Glomerular endothelial cell (primary cell): ENCODE measurements at places on chromosomes 3 and 15. TPM values are rescaled to one million over a fixed set of nuclear protein-coding genes. Genes with fewer than 3 reads are reported as not detected.

DNA sequence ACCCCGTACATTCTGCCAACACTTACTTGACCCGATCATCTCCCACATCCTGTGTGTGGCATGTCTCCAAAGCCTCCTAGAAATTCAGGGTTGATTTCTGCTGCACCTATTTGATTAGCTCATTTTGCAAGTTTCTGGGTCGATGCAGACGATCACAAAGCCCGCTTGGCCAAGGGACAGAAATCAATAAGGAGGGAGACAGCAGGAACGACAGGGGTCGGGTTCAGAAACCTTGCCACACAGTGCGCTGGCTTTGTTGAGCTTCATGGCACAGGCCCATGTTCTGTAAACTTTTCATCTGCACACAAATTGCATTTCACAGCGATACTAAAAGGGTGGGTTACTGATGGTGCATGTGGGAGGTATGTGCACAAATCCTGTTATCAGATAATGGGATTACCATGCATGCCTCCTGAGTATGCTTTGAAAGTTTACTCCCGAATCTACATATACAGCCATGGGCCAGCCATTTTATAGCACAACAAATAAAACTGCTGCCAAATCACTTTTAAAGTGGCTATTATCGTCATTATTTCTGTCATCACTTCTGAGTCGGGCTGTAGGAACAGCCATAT, 95.9 kb upstream of the ATP11B start:
- DNase-seq, result no peak

DNA sequence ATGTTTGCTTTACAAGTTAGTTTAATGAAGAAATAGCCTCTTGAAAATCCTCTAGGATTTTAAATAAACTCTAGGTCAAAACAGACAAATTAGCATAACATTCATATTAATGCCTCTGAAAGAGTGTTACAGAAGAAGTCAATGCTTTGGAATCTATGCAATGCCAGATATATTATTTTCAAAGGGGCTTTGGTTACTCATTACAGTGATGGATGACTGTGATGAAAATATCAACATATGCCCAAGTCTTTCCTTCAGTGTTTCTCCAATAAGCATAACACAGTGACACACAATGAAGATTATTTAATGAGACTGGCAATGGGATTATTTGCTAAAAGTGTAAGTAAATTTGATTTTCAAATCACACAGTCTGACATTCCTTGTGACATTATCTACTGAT, 1247.2 kb downstream of the ROBO2 start:
- DNase-seq, result no peak

- no peak for DNase-seq
Measured at GRCh38 chr3:126666658-126667528, 12.0 kb upstream of the TXNRD3 start.

DNA sequence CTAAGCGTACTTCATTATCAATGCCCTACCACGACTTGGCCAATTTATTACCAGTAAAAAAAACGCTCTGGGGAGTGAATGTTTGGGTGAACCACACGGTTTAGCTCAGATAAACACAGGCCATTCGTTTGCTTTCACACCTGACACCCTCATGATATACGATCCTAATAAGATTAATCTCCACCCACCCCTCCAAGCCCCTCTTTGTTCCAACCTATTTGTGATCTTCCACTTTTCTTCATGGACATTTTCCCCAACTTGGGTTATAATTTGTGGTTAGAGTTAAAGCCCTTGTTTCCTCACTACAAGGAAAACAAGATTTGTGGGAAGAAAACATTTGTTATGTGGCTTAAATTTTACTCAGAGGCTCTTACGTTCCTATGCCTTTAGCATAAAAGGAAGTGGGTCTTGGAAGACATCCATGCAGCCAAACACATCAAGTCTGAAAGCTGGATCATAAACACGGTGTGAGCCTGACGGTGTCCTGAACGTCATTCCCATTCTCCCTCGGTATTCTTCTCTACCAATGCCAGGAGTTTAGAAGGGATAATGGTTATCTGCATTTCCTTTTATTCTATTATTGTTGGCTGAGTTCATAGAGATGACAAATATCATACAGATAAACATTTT, 518.9 kb downstream of the NR2F2 start:
- DNase-seq, result no peak

GRCh38 chr15:100919481-100920405, 586 bp downstream of the LRRK1 start:
- DNase-seq, result no peak

Gene ECE2
- not detected in 2 replicates for total RNA-seq

Gene SAMMSON
- not detected in 2 replicates for total RNA-seq

DNA sequence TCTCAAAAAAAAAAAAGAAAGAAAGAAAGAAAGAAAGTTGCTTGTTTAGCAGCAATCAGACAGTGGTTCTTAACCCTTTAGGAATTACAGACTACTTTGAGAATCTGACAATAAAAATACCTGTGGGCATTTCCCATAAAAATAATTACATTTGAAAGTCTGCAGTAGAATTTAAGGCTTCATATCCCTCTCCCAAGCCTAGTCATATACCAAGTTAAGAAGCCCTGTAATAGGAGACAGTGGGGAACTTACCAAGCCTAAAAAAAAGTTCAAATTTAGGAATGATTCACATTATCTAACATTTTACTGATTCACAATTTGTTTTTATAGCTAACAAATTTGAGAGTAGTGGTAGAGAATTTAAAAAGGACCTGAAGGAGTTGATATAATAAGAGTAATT, 47.5 kb downstream of the LRRFIP2 start:
- no peak for DNase-seq

DNA sequence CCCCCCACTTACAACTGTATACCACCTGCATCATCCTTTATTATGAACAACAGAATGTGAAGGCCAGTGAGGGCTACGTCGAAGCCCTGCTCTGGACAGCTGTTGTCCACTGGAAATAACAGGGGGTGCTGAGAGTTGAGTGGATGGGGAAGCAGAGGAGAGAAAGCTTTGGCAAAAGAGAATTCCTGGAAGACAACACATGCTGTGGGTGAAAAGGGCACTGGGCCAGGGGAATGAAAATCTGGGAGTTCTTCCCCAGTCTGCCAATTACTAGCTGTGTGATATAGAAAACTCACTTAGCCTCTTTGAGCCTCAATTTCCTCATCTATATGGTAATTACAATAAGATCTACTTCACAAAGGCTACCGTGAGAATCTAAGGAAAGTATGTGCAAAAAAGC, 40.7 kb downstream of the FSTL1 start:
- no peak for DNase-seq

GRCh38 chr3:9649791-9650521, 651 bp downstream of the MTMR14 start:
- DNase-seq, result no peak

GRCh38 chr3:47113669-47114365, 50.1 kb downstream of the SETD2 start:
- DNase-seq, result no peak

Gene HES1
- total RNA-seq, result 87.7 and 127 TPM in 2 replicates

DNA sequence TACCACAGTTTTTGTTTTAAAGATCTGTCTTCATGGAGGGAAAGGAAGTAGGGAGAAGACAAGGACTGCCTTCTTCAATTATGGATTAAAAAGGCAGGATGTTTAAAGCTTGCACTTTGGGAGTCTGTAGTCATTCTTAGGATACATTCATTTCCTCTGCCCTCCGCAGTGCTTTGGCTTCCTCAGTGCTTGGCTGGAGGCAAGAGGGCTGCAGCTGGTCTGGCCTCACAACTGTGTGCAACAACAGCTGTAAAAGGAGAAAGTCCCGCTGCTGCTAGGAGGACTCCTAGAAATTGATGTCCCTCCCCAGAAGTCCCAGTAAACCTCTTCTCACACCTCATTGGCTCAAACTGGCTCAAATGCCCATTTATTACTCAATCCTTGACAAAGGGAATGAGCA, 54.4 kb upstream of the PPP2R3A start:
- DNase-seq, result no peak

GRCh38 chr3:150365132-150365604, 42.9 kb upstream of the TSC22D2 start:
- DNase-seq, result no peak

DNA sequence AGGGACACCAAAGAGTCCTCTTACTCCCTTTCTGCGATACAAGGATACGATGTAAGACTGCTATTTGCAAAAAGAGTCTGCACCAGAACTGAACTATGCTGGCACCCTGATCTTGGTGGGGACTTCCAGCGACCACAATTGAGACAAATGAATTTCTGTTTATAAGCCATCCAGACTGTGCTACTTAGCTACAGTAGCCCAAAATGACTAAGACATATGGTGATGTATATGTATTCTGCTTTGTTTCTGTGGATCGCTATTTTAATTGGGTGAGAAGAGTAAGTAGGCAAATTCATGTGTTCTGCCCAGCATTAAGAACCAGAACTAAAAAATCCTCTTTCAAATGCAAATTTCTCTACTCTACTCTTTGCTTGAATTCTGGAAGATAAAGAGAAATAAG, 720.9 kb downstream of the DIPK2A start:
- no peak for DNase-seq

GRCh38 chr15:41841131-41841530, 2.5 kb downstream of the PLA2G4B start:
- no peak for DNase-seq

DNA sequence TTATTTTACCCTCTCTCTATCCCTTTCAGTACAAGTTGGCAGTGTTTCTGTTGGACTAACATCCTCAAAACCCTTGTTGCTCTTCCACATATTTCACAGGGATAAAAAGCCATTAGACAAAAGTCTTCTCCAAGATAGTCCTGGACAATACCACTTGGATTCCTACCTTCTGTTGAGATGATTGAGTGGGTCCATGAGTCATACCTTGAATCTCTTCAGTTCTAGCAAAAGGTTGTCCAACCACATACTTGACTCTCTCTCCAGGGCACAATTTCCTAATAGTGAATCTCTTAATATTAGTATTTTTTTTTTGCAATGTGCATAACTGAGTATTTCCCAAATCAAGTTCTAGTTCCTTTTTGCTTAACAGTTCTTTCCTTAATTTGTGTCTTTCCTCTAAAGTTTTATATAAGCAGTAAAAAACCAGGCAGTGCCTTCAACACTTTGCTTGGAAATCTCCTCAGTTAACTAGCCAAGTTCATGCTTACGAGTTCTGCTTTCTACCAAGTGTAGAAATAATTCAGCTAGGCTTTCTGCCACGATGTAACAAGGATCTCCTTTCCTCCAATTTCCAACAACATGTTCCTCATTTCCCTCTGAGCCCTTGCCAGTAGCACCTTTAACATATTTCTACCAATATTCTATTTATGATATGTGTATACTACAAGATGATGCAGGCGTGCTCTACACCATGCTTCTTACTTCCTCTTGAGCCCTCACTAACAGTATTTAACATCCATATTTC, 68.3 kb upstream of the NEO1 start:
- no peak for DNase-seq

Gene SPINK8
- not detected in 2 replicates for total RNA-seq

Gene MON1A
- 12.4 and 19.8 TPM in 2 replicates for total RNA-seq

Gene PDIA3
- 425 and 497 TPM in 2 replicates for total RNA-seq

Gene STARD5
- total RNA-seq, result 1.4 TPM in 2 replicates

- no peak for DNase-seq
Measured at GRCh38 chr3:129593595-129594339, 12.7 kb downstream of the PLXND1 start.

Gene TMEM207
- total RNA-seq, result not detected in 2 replicates

DNA sequence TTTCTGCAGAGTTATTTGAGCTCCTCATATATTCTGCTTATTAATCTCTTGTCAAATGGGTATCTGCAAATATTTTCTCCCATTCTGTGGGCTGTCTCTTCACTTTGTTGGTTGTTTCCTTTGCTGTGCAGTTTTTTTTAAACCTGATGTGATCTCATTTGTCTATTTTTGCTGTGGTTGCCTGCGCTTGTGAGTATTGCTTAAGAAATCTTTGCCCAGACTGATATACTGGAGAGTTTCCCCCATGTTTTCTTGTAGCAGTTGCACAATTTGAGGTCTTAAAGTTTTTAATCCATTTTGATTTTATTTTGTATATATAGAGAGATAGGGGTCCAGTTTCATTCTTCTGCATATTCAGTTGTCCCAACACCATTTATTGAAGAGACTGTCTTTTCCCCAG, 102.3 kb downstream of the POLQ start:
- no peak for DNase-seq

GRCh38 chr3:194756460-194756779, 70.7 kb downstream of the FAM43A start:
- no peak for DNase-seq

DNA sequence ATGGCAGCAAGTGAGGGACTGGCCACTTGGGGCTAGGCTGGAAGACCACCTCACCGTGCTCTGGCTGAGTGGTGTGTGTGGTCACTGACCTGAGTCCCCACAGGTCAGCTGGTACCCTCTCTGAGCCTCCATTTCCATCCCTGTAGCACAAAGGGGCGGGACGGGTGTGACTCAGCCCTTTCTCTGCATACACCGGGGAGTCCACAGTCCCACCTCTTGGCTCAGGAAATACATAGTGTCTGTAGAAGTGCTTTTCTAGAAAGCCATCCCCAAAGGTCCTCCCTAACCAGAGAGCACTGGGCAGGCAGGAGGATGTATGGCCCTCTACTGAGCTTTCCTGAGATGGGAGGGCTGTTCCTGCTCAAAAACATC, 27.2 kb downstream of the WNT7A start:
- DNase-seq, result no peak

DNA sequence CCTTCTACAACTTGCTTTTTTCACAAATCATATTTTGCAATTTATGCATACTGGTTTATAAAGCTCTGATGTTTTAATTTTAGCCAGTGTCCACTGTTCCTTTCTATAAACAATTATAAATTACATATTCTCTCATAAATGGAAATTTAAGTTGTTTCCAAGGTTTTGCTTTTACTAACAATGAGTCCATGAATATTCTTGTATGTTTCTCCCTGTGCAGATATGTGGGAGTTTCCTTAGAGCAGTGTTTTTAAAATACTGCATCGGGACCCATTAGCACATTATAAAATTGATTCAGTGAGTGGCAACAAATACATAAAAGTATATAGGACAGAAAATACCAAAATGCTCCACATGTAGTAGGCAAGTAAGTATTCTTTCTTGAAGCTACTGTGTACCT, 235.6 kb downstream of the PCCB start:
- DNase-seq, result no peak

Gene KIF23
- 9.2 and 19.7 TPM in 2 replicates for total RNA-seq

DNA sequence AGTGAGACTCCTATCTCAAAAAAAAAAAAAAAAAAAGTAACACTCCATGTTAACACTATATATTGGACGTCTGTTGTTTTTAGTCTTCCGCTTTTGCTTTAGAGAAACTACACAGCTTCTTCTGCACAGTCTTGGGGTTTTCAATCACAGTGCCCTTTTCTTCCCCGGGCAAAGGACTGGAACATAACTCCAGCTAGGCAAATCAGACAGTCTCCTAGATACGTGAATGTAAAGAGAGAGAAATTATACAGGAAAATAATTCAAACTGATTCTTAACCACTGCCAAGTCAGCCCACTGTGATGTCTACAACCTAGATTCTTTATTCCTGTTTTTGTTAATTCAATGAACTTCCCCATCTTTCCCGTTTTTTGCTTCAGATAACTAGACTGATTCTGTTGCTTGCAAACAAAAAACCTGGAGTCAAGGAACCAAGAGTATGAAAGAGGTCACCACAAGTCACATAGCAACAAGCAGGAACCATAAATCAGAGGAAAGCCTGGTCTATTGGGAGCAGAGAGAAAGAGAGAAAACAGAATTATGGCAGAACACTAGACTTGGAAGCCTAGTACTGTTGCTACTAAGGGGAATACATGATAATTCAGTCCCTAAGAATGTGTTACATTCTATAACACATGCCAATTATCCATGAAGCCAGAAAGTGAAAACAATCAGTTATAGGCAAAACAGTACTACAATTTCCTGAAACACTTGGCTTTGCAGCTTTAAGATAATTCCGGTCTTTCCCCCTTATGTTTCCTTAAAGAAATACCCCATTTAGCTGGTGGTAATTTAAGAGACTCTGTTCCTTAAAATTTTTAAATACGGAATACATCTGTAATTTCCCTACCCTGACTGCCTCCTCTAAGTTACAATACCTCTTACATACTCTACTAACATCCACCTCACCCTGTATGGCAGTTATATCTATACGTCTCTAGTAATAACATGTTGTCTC, 63.1 kb downstream of the TBL1XR1 start:
- DNase-seq, result peak; percentile 39
